ENCODE measurements at places on chromosomes 16 and 17.

GRCh38 chr16:66728117-66728787, 23.2 kb downstream of the DYNC1LI2 start:
- no peak for DNase-seq

GRCh38 chr17:66357037-66357436, 54.6 kb downstream of the PRKCA start:
- no peak for DNase-seq

DNA sequence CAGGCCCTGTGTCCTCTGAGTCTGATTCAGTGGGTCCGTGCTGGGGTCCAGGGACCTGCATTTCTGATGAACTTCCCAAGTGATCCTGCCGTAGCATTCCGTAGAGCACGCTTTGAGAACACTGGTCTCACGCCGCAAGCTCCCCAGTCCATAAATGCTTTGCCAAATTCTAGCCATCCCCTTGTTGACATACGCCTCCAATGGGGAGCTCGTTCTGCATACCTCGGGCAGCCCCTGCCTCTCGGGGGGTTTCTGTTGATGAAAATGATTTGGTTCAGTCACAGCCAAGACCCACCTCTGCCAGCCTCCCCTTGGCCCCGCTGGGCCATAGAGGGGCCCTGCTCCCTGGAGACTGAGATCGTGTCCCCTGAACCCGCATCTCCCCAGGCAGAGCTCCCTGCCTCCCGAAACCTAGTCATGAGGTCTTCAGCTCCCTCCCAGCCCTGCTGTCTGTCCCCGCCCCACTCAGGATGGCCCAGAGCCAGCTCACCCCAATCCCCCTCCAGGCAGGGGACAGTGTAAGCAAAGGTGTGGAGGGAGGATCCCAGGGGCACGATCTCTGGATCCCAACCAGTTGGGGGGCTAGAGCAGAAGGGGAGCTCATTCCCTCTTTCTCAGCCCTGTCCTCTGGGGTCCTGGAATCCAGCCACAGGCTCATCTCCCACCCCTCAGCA, 16.2 kb upstream of the SPNS2 start:
- no peak for DNase-seq

DNA sequence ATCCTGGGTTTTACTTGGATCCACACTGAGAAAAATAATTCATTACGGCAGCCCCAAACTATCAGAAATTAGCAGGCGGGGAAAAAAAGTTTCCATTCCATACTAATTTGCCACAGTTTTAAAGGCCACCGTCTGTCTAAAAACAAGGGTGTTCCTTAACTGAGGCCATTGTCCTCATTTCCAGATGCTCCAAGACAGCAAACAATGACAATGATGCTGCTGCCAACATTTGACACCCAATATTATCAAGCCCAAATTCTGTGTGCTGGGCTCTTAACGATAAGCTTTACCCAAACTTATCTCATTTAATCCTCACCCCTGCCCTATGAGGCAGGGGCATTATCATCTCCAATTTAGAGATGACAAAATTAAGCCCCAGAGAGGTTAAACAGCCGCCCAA, 26.3 kb downstream of the CUEDC1 start:
- DNase-seq = no peak

GRCh38 chr16:27839419-27839818, 224.1 kb downstream of the GSG1L start:
- no peak for DNase-seq

GRCh38 chr17:47857551-47858455, 6.8 kb upstream of the SP6 start:
- DNase-seq = no peak

- no peak for DNase-seq
Observed at GRCh38 chr16:17828012-17828411, 357.3 kb upstream of the XYLT1 start.

DNA sequence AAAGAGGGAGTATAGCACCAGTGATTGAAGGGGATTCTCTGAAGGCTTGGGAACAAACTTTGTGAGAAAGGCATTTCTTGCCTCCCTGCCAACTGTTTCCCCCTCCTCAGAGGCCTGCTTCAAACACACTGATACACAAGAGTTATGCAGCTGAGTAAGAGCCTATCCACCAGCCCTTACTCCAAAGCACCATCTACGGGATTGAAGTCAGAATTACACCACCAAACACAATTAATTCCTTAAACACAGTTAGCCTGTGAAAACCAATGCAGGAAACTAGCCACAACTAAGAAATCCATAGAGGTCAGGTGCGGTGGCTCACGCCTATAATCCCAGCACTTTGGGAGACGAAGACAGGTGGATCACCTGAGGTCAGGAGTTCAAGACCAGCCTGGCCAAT, 138.3 kb downstream of the SHCBP1 start:
- no peak for DNase-seq

DNA sequence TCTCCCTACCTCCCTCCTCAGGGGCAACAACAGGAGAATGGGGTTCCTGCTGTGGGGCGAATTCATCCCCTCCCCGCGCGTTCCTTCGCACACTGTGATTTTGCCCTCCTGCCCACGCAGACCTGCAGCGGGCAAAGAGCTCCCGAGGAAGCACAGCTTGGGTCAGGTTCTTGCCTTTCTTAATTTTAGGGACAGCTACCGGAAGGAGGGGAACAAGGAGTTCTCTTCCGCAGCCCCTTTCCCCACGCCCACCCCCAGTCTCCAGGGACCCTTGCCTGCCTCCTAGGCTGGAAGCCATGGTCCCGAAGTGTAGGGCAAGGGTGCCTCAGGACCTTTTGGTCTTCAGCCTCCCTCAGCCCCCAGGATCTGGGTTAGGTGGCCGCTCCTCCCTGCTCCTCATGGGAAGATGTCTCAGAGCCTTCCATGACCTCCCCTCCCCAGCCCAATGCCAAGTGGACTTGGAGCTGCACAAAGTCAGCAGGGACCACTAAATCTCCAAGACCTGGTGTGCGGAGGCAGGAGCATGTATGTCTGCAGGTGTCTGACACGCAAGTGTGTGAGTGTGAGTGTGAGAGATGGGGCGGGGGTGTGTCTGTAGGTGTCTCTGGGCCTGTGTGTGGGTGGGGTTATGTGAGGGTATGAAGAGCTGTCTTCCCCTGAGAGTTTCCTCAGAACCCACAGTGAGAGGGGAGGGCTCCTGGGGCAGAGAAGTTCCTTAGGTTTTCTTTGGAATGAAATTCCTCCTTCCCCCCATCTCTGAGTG, 5.9 kb upstream of the LASP1NB start:
- no peak for DNase-seq

GRCh38 chr17:39738568-39738901, 797 bp downstream of the GRB7 start:
- no peak for DNase-seq

DNA sequence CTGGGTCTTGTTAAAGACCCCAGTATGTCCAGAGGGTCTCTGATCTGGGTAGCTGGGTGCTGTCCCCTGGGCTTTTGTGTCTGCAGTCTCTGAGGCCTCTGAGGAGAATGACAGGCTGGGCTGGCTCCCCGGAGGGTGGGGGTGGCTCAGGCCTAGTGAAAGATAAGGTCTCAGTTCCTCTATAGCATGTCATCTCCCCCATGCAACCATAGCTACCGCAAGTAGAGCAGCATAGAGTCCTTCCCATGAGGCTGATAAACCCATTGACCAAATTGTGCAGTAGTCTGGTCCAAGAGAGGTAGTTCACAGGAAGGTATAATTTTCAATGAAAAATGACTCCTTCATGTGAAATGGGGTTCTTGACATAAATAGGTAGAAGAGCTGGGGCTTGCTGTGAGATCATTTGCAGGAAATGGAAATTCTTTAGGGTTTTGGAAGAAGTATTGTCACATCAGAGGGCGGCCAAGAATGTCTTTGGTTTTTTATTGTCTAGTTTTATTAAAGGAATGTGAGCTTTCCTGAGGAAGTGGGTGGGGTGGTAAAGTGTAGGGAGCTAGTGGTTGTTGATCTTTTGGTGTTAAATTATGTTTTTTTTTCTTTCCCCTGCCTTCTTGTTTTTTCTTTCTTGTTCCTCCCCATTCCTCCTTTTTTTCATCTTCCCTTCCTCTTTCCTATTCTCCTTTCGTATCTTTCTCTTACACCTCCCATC, 21.0 kb downstream of the SLC7A6OS start:
- no peak for DNase-seq

- no peak for DNase-seq
Observed at GRCh38 chr16:7921345-7921744, 588.7 kb downstream of the RBFOX1 start.

- DNase-seq = no peak
Observed at GRCh38 chr17:29592850-29593551, at the start of gene ANKRD13B. ANKRD13B (plus strand) TSS chr17:29593132; CDS start chr17:29593622, 490 bp downstream.

DNA sequence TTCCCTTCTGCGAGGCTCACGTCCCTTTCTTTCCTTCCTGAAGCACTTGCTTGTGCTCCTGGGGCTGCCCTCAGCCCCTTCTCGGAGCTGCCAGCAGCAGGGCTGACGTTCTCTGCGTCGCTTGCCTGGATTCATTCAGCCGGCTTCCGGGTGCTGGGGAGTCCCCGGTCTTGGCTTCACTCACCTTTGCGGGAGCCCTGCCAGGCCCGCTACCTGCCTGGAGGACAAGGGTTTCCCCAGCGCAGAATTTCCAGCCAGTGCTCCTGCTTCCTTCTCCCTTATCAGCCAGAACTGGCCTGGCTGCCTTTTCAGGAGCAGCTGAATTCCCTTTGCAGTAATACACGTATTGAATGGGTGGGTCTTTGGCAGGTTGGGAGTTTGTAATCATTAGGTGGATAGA, 22.1 kb upstream of the IL17C start:
- no peak for DNase-seq

All from activated CD8-positive, alpha-beta memory T cell treated with anti-CD3 and anti-CD28 coated beads for 4 hours (primary cell).